ENCODE measurements at places on chromosomes 5 and 9. TPM values are rescaled to one million over a fixed set of nuclear protein-coding genes. Genes with fewer than 3 reads are reported as not detected.
A peak's percentile ranks its signal among the peaks of the same experiment; 100 is the strongest.

SLC2A6 gene
- 5.4 TPM for total RNA-seq

FOXD4 gene
- total RNA-seq: not detected

BNC2 gene
- not detected for total RNA-seq

DIPK1B gene
- total RNA-seq: 0.14 TPM

GRCh38 chr5:149677731-149678130 is 52.4 kb upstream of the PPARGC1B start:
- no peak overlapping the region for H3K4me3 ChIP-seq
- DNase-seq: no peak
- H3K4me1 ChIP-seq: no peaks in the 10 kb centered on the region

STPG3 gene
- total RNA-seq: not detected

GRCh38 chr9:98846879-98847278 is 39.4 kb downstream of the GALNT12 start:
- peaks cover 6% of the 10 kb centered on the region for H3K36me3 ChIP-seq
- H3K4me3 ChIP-seq: no peak overlapping the region
- no peaks in the 10 kb centered on the region for H3K27me3 ChIP-seq
- no peak for DNase-seq
- H3K4me1 ChIP-seq: peaks cover 10% of the 10 kb centered on the region
- H3K27ac ChIP-seq: no peak overlapping the region

DNA sequence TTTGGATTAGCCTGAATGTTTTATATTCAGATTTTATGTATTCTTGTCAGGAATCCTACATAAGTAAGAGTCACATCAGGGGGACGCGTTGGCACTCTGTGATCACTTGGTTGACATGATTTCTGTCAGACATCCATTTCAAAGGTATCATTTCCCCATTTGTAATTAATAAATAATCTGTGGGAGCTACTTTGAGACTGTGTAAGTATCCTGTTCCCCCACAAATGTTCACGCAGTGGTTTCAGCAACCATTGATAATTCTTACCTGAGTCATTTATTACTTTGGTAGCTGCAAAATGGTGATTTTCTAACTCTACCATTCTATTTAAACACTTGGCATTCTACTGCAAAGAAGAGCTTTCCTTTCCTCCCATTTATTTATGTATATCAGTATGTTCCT is 56.9 kb upstream of the TBC1D2 start:
- no peaks in the 10 kb centered on the region for H3K4me1 ChIP-seq
- no peak overlapping the region for H3K27ac ChIP-seq
- no peaks in the 10 kb centered on the region for H3K27me3 ChIP-seq
- no peak overlapping the region for H3K4me3 ChIP-seq
- DNase-seq: no peak

DNM1 gene
- total RNA-seq: 0.36 TPM

DNA sequence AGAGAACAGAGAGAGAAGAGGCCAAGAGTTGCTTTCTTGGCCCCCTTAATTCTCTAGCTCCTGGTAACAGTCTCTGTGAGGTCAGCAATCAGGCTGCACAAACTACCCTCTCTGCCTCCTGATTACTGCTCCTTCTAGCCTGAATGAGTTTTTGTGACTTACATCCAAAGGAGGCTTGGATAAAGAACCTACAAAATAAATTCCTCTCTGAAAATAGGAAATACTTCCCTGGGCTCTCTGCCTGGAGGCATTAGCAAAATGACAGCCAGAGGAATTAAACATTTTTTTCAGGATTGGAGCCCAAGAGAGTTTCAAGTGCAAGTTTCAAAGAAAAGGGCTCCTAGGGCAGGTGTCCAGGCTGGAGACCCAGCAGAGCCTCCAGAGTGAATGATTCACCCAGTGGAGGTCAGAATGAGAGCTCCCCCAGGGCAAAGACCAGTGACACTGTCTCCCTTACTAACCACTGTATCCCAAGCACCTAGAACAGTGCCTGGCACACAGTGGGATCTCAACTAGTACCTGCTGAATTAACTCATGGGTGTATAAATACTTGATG is 162.5 kb downstream of the SPOCK1 start:
- no peak overlapping the region for H3K4me3 ChIP-seq
- no peaks in the 10 kb centered on the region for H3K4me1 ChIP-seq
- H3K27ac ChIP-seq: no peak overlapping the region
- DNase-seq: no peak
- no peaks in the 10 kb centered on the region for H3K36me3 ChIP-seq

DNA sequence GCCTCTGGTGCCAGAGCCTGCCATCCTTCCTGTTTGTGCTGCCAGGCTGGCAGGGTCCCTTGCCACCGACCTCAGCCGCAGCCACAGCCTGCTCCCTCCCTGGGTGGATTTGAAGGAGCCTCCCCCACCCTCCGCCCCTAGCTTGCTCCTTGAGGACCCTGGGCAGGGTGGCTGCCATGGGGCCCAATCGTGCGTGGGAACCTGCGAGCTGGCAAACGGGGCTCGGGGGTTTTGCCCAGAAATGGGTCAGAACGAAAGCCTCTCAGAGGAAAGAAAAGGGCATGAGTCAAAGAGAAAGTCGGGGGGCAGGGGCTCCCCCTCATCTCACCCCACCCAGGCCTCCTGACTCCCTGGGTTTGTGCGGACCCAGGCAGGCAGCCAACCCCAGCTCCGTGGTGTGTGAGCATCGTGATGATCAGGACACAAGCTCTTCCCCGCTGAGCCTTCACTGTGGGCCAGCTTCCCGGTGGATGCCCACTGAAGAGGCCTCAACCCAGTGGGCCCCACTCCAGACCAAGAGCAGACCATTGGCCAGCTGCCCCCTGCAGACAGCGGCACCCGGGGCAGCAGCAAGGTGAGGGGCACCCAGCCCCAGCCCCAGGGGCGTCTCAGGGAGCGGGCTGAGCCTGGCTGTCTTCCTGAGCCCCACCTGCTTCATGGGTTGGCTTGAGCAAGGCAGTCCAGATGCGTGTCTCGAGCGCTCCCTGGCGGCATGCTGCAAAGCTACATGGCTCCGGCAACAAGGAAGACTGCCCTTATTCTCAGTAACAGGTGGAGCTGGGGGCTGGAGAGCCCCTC is 3.0 kb upstream of the FUT7 start:
- no peaks in the 10 kb centered on the region for H3K36me3 ChIP-seq
- peak overlapping the region; percentile 85 for H3K27ac ChIP-seq
- H3K27me3 ChIP-seq: no peaks in the 10 kb centered on the region
- peaks cover 35% of the 10 kb centered on the region for H3K4me1 ChIP-seq
- peak overlapping the region; percentile 47 for H3K4me3 ChIP-seq

RASGEF1C gene
- total RNA-seq: not detected
